ENCODE measurements at places on chromosomes 13 and 19. TPM values are rescaled to one million over a fixed set of nuclear protein-coding genes. Genes with fewer than 3 reads are reported as not detected.

The IRGC gene
- not detected for total RNA-seq

DNA sequence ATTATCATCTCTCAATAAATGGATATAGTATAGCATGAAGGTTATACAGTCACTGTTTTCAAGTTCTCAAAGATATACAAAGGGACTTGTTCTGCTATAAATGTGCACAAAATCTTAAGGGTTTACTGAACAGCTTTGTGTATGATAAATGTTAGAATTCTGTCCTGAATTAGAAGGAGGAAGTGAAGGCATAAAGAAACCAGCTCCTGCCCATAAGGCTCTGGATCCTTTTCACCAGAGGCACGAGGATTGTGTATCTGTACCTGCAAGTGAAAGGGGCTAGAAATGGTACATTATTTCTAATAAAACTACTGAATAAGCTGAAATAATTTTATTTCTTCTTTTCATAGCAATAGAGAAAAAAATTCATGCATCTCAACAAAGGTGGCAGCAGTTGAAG is 32.4 kb downstream of the PHF11 start:
- no peak for DNase-seq

- H3K27me3 ChIP-seq: no peaks in the 10 kb centered on the region
- H3K36me3 ChIP-seq: peaks cover 12% of the 10 kb centered on the region
- H3K4me3 ChIP-seq: no peak overlapping the region
- H3K4me1 ChIP-seq: peaks cover 21% of the 10 kb centered on the region
- no peak overlapping the region for H3K27ac ChIP-seq
Measured at GRCh38 chr13:21008026-21008425, 53.4 kb downstream of the LATS2 start.

- H3K27ac ChIP-seq: peak overlapping the region; percentile 77
- H3K4me1 ChIP-seq: peaks cover 13% of the 10 kb centered on the region
- H3K4me3 ChIP-seq: peak overlapping the region; percentile 66
- no peaks in the 10 kb centered on the region for H3K27me3 ChIP-seq
Measured at GRCh38 chr19:48619692-48620585, 633 bp downstream of the SPHK2 start.

The ZNF681 gene
- 0.83 TPM for total RNA-seq

DNA sequence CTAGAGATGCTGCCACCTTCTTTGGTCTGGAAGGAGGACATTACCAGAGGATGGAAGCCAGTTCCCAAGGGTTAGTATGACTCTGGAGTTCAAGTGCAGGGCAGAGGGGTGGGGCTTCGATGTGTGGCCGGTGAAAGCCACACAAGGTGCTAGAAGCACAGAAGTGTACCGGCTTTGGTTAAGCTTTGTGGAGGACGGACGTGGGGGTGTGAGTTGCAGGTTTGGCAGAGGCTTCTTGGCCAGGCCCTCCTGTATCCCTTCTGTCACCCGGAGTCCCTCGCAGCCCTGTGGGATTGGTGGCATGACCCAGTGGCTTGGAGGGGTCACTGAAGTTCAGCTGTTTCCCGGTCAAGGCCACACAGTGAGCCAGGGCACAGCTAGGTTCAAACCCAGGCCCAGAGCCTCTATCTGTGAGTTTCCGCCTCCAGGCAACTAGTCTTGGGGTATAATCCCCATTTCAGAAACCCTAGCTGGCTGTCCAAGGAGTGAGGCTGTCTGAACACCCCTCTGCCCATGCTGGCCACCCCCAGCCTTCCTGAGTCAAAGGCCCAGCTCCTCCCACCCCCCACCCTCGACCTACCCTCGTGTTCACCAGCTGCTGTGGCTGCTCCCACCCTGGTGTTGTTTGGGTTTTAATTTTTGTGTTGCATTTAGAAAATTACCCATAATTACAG is 4.6 kb upstream of the SSBP4 start:
- no peaks in the 10 kb centered on the region for H3K27me3 ChIP-seq
- H3K4me1 ChIP-seq: peaks cover 34% of the 10 kb centered on the region
- H3K36me3 ChIP-seq: no peaks in the 10 kb centered on the region

The RFX1 gene
- total RNA-seq: 0.83 TPM

The KLK4 gene
- total RNA-seq: not detected

DNA sequence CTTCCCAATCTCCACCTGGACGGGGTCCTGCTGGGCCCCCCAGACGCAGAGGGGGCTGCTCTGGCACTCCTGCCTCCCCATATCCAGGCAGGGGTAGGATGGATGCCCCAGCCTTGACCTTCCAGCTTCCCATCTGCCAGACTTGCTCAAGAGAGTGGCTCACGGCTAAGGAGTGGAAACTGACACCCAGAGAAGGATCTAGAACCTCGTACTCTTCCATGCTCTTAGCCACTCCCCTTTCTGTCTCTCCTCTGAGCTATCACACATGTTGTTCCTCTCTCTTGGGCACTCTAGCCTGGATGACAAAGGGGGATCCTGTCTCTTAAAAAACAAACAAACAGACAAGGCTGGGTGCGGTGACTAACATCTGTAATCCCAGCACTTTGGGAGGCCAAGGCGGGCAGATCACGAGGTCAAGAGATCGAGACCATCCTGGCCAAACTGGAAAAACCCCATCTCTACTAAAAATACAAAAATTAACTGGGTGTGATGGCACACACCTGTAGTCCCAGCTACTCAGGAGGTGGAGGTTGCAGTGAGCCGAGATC is 12.2 kb upstream of the FUT5 start:
- no peak for DNase-seq
- no peaks in the 10 kb centered on the region for H3K27me3 ChIP-seq
- no peaks in the 10 kb centered on the region for H3K36me3 ChIP-seq
- H3K27ac ChIP-seq: no peak overlapping the region
- no peak overlapping the region for H3K4me3 ChIP-seq

DNA sequence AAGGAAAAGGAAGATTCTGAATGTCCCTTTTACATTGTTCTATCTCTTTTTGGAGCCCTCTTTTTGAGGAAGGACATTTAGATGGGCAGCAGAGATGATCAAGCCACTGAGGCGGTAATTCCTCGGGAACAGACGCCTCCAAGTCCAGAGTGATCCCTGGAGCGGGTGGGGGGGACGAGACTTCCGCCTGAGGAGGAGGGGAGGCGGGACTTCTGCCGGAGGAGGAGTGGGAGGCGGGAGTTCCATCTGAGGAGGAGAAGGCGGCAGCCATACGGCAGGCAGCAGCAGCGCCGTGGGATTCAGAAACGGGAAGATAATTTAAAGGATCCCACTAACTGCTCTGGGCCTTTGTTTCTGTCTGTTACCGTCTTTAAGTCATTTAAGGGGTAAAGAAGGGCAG is 37.6 kb upstream of the CD177 start:
- no peak overlapping the region for H3K4me3 ChIP-seq
- no peak overlapping the region for H3K27ac ChIP-seq
- no peaks in the 10 kb centered on the region for H3K36me3 ChIP-seq
- no peaks in the 10 kb centered on the region for H3K4me1 ChIP-seq
- H3K27me3 ChIP-seq: peaks cover 11% of the 10 kb centered on the region

- no peaks in the 10 kb centered on the region for H3K36me3 ChIP-seq
- H3K27ac ChIP-seq: no peak overlapping the region
- DNase-seq: no peak
- H3K27me3 ChIP-seq: no peaks in the 10 kb centered on the region
- no peaks in the 10 kb centered on the region for H3K4me1 ChIP-seq
- no peak overlapping the region for H3K4me3 ChIP-seq
Measured at GRCh38 chr19:5179256-5179655, 161.4 kb downstream of the PTPRS start.

DNA sequence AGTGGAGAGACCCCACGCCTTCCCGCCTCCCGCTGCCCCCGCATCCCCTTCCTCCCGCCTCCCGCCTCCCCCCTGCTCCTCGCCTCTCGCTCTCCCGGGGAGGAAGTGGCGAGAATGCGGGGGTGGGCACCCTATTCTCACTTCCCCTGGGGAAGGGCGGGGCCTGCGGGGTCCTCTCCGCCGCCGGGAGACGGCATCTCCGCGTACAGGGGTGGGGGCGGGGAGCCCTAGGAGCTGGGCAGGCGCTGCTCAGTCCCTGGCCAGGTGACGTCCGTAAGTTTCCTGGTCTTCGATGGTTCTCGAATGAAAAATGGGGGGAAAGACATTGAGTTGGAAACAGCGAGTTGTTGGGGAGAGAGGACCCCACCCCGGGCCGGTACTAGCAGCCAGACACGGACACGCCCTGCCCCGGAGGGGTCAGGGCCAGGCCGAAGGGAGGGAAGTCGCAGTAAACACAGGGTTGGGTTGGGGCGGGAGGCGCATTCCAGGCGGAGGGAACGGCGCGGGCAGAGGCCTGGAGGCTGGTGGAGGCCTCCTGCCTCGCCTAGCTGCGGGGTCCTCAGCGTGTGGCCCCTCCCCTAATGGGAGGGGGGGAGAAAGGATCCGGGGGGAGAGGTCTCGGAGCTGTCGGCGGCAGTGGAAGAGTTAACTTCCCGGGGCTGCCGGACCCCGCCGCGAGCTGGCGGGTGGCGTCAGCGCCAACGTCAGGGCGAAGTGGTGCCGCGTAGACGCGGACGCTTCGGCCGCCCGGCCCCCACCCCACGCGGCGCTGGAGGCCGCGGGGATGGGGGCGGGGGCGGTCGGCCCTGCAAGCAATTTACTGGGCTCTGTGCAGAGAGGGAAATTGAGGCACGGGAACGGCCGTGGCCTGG is 10.4 kb upstream of the JUND start:
- peak; percentile 75 for DNase-seq

DNA sequence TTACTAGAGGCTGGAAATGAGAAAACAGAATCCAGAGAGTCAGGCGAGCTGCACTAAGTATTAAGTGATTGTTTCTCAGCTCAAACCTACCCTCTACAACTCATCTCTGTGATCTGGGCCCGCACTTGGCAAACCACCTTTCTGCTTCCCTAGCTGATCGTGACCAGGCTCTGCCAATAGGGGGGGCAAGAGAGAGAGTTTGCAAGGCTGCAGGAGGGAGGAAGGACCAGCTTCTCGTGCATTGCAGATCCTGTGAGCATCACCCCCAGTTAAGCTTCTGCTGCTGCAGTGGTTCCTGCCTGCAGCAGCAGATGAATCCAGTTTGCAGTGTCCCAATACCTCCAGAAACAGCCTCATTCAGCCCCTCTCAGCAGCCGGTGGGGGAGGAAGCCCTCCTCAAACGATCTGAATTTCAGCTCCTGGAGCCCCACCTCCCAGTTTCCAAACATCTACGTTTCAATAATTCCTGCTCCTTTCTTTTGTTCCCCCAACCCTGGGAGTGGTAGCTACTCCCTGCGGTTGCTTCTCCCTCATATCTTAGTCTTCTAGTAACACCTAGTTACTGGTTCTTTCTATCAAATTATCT is 20.0 kb downstream of the XRCC1 start:
- no peak overlapping the region for H3K27ac ChIP-seq
- peaks cover 2% of the 10 kb centered on the region for H3K4me1 ChIP-seq
- peak; percentile 66 for DNase-seq
- no peaks in the 10 kb centered on the region for H3K27me3 ChIP-seq
- peaks cover 30% of the 10 kb centered on the region for H3K36me3 ChIP-seq
- no peak overlapping the region for H3K4me3 ChIP-seq

- H3K4me3 ChIP-seq: no peak overlapping the region
- peaks cover 4% of the 10 kb centered on the region for H3K4me1 ChIP-seq
- H3K36me3 ChIP-seq: peaks cover 42% of the 10 kb centered on the region
- H3K27me3 ChIP-seq: no peaks in the 10 kb centered on the region
Measured at GRCh38 chr19:1824252-1824622, 12.2 kb upstream of the ATP8B3 start.

- no peak for DNase-seq
- H3K4me3 ChIP-seq: no peak overlapping the region
- H3K36me3 ChIP-seq: no peaks in the 10 kb centered on the region
- no peak overlapping the region for H3K27ac ChIP-seq
- H3K27me3 ChIP-seq: no peaks in the 10 kb centered on the region
Measured at GRCh38 chr19:56189785-56190184, 7.8 kb downstream of the ZSCAN5B start.

The ZNF223 gene
- 16.5 TPM for total RNA-seq

- H3K27me3 ChIP-seq: no peaks in the 10 kb centered on the region
- no peak overlapping the region for H3K27ac ChIP-seq
- no peaks in the 10 kb centered on the region for H3K4me1 ChIP-seq
Measured at GRCh38 chr13:79456656-79457365, 24.1 kb upstream of the NDFIP2 start.

The LMTK3 gene
- 0.18 TPM for total RNA-seq

The CDC16 gene
- total RNA-seq: 52.8 TPM

- peaks cover 2% of the 10 kb centered on the region for H3K36me3 ChIP-seq
- H3K27ac ChIP-seq: peak overlapping the region; percentile 100
- H3K4me1 ChIP-seq: peaks cover 9% of the 10 kb centered on the region
- peak overlapping the region; percentile 99 for H3K4me3 ChIP-seq
- no peaks in the 10 kb centered on the region for H3K27me3 ChIP-seq
- DNase-seq: peak; percentile 27
Measured at GRCh38 chr19:34173193-34173956, 1.1 kb downstream of the LSM14A start.

DNA sequence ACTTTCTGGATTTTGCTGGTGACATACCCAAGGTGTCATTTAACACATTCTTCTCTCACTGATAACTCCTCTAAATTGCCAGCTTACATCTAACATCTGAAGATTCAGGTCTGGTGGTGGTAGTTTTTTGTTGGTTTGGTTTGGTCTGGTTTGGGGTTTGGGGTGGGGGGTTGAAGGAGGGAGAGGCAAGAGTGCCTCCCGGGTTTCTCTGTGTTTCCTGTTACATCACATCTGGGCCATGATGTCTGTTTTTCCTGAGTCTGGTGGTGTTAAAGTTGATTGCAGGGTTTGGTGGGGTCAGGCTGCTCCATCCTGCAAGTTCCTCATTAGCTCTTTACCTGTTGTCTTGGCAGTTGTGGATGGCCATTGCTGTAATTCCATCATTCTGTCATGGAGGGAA is 155.8 kb upstream of the UBL3 start:
- H3K4me3 ChIP-seq: no peak overlapping the region
- H3K36me3 ChIP-seq: no peaks in the 10 kb centered on the region
- peaks cover 14% of the 10 kb centered on the region for H3K4me1 ChIP-seq

GRCh38 chr13:106874323-106874722 is 306.4 kb upstream of the ARGLU1 start:
- no peaks in the 10 kb centered on the region for H3K27me3 ChIP-seq
- H3K4me1 ChIP-seq: no peaks in the 10 kb centered on the region
- DNase-seq: no peak
- no peak overlapping the region for H3K27ac ChIP-seq
- no peaks in the 10 kb centered on the region for H3K36me3 ChIP-seq

The ZNF486 gene
- 6.9 TPM for total RNA-seq

The ZNF526 gene
- total RNA-seq: 13.6 TPM

The WASF3 gene
- 4.3 TPM for total RNA-seq

- no peak for DNase-seq
- peaks cover 2% of the 10 kb centered on the region for H3K4me1 ChIP-seq
- H3K36me3 ChIP-seq: no peaks in the 10 kb centered on the region
- peaks cover 3% of the 10 kb centered on the region for H3K27me3 ChIP-seq
- no peak overlapping the region for H3K27ac ChIP-seq
Measured at GRCh38 chr19:17393002-17393401, 994 bp downstream of the CCDC194 start.

GRCh38 chr19:47100290-47100689 is 13.3 kb downstream of the ZC3H4 start:
- H3K4me1 ChIP-seq: peaks cover 5% of the 10 kb centered on the region
- H3K36me3 ChIP-seq: peaks cover 4% of the 10 kb centered on the region
- no peaks in the 10 kb centered on the region for H3K27me3 ChIP-seq
